ENCODE measurements at places on chromosomes 5 and 9.

DNA sequence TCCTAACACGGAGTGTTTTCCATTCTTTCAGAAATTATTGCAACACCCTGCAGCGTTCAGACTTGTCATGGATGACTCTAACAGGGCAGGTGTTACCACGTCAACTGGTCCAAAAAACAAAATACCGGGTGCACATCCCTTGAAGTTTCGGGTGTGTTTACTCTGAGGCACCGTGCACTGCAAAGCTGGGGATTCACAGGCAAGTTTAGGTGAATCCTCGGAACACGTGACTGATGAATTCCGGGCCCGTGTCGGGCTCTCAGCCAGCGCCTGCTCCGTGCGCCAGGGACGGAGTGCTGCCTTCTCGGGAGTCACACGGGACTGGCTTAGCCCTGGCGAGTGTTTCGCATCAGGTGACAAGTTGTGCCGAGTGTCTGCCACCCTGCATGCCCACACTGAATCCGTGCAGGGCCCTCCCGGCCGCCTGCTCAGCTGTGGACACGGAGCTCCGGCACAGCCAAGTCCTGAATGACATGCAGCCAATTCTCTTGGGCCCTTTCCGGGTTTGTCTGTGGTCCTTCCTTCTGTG, 66.0 kb upstream of the IRX4 start:
- peak; percentile 90 for DNase-seq

GRCh38 chr5:1657161-1657741, 133.5 kb upstream of the LPCAT1 start:
- no peak for DNase-seq

GRCh38 chr5:115723220-115723619, 93.2 kb downstream of the CDO1 start:
- DNase-seq, result no peak

- no peak for DNase-seq
Observed at GRCh38 chr5:174022384-174023095, 23.0 kb upstream of the NSG2 start.

- DNase-seq, result no peak
Observed at GRCh38 chr9:72351538-72352453, 13.2 kb downstream of the ZFAND5 start.

Measured in RWPE1 (cell line).